ENCODE measurements at places on chromosomes 13 and 19. TPM values are rescaled to one million over a fixed set of nuclear protein-coding genes. Genes with fewer than 3 reads are reported as not detected.

- DNase-seq, result no peak
Measured at GRCh38 chr19:42202290-42202880, 15.1 kb downstream of the DEDD2 start.

GRCh38 chr19:3210347-3211017 lies 14.0 kb upstream of the CELF5 start:
- DNase-seq, result no peak

- no peak for DNase-seq
Measured at GRCh38 chr13:21149568-21149967, 26.8 kb downstream of the SKA3 start.

- no peak for DNase-seq
Measured at GRCh38 chr13:91426913-91427312, 28.5 kb downstream of the GPC5 start.

GRCh38 chr19:19711934-19712828 lies 20.7 kb downstream of the ZNF14 start:
- no peak for DNase-seq

- peak; percentile 43 for DNase-seq
Measured at GRCh38 chr19:3977242-3978143, 6.6 kb upstream of the DAPK3 start.

ZNF98 gene
- 1.1 TPM for total RNA-seq

DNA sequence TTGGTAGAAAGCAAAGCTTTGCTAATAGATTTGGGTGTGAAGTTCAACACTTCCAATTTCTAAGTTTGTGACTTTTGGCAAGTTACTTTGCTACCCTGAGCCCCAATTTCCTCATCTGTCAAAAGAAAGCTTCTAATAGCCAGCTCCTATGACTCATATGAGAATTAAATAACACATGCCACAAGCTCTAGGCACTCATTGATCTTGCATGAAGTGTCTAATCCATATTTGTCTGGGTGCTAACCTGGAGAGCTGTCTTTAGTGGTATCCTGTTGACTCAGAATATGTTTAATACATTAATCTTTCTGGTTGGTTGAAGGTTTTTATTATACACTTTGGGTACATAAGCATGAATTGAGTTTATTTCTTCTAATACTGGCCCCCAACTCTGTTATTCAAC lies 188.8 kb downstream of the POSTN start:
- DNase-seq, result no peak

DNA sequence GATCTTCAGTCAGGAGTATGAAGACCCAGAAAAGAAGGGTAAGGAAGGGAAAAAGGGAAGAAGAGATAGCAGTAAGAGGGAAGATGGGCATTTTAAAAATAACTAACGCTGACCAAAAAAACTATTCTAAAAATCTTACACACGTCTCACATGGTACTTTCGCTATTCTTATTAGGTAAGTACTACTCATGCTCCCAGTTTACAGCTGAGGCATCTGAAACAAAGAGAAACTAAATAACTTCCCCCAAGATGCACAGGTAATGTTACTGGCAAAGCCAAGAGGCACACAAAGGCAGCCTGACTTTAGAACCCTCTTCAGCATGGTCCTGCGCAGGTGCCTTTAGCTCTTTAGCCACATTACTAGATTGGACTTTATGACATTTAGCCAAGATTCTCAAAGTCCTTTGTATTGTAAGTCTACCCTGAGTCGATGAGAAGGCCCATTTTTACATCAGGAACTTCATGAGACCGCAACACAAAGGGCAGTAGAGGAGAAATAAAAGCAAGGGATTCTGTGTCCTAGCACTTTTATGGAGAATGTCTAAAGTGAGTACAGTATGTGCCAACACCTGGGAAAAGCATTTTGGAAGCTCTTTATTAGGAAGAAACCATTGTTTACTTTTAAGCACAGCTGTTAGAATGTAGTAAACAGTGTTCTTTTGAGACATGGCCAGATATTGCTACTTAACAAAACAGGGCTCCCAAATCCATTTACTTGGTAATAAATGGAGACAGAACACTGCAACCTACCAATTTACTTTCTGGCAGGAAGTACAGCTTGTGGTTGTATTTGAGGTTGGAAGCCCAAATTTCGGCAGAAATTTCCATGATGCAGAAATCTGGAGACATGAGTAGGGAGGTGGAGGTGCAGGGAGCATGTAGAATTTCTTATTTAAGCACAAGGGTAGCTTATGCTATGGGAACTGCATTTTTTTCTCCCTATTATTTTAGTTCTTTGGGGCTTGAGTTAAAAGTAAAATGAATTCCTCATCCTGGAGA lies 250.7 kb downstream of the KCTD12 start:
- no peak for DNase-seq

ZNF582 gene
- total RNA-seq, result 5.6 TPM

OBI1 gene
- total RNA-seq, result 14.9 TPM
